ENCODE measurements at places on chromosomes 12 and 14.

DNA sequence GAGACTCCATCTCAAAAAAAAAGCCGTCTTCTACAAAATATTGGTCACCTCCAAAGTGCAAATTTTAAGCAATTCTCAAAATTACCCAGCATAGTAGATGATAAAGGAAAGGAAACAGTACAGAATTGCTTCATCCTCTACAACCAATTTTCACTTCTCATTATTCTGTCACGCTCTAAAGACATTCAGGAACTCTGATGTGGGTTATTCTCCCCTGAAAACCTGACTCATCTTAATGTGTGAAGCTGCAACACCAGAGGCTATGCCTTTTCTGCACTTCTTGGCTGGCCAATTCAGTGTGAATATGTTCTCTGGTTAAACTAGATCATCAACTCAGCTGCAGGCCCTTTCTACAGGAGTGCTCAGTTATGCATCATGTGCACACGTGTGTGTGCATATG, 11.0 kb downstream of the PTGER2 start:
- peak; percentile 58 for DNase-seq

DNA sequence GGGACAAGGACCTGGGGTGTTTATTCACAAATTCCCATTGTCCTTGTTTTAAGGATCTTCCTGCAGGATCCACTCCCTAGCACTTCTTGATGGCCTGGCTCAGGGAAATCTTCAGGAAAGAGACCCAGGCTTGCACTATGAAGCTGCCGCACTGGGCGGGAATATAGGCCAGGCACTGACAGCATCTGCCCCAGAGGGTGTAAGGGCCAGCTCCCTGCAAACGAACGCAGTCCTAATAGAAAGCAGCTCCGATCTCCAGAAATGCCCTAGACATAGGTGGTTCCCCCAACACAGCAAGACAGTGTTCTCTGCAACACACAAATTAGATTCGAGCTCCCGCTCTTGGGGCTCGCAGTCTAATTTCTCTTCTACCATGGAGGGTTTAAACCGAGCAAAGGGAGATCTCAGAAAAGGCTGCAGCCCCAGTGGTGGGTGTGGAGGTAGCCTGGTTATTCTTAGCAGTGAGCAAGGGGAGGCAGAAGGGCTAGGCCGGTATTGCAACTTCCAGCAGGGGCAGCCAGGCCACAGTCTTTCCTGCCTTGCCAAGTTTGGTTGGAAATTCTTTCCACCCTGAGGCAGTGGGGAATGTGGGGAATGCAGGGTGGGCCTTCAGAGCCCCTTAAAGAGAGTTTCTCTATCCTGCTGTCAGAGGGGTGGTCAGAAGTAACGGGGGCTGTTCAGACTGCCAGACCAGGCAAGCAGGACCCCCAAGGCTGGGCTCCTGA, 16.1 kb upstream of the WSCD2 start:
- no peak for DNase-seq

- DNase-seq, result no peak
Observed at GRCh38 chr12:38785381-38785780, 120.0 kb downstream of the CPNE8 start.

DNA sequence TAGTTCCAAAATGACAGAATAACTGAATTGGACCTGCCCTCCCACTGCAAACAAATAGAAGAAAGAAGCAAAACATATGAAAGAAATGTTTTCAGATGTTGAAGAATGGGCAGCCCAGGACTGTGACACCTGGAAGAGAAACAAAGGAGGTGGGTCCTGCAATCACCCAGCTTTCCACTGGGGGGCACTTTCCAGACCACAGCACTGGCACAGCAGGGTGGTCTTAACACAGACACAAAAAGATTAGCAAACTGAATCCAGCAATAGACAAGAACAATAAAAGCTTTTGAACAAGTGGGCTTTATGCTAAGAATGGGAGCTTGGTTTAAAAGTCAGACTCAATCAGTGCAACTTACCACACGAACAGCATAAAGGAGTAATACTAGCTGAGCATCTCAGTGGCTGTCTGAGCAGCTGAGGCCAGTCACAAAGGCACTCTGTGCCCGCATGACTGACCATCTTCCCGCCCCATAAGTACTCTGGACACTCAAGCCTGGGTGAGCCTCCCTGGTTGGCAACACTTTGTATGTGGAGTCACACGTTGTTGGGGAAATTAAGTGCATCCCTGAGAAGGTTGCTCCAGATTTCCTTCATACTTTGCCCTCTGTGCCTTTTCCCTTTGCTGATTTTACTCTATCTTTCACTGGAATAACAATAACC, 27.7 kb downstream of the JKAMP start:
- DNase-seq, result no peak

DNA sequence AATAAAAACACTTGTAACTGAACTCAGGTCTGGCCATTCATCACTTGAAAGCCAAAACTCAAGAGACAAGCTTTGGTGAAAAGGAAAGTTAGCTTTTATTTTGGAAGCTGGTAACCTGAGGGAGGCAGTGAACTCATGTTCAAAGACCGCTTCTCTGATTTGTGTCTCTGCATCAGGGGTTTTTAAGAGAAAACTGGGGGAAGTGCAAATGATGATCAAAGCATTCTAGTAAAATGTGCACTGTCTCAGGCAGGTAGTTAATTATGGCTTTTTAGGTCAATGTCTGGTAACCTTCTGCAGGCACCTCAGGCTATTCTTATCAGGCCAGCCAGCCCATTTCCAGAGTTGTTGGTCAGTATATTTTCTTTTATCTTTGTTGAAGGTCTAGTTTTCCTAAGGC, 162.2 kb downstream of the SYT10 start:
- DNase-seq, result no peak

DNA sequence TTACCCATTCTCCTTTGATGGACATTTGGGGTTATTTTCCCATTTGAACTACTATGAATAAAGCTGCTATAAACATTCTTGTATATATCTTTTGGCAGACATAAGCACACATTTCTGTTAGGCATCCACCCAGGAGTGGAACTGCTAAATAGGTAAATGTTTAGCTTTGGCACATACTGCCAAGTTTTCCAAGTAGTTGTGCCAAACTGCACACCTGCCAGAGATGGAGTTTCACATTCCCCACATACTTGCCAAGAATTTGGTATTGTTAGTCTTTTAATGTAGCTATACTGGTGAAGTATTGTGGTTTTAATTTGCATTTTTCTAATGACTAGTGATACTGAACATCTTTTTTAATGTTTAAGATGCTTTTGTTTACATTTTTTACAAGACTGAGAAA, 201.0 kb downstream of the GXYLT1 start:
- DNase-seq, result no peak

DNA sequence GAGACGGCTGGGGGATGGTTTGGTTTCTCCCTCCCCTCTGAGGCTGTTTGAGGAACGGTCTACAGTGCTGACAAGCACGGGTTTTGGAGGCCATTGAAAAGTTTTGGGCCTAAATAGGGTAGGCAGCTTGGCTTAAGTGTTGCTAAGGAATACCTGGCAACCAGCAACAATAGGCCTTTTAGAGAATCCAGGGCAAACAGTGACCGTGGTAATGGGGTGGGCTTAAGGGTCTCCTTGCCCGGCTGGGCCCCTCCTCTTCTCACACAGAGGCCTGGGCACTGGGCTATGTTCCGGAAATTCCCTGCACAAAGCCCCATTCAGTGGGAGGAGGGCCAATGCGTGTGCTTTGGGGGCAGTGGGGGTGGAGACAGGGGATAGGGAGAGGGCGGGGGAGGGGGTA, 55.4 kb downstream of the ASCL1 start:
- no peak for DNase-seq

DNA sequence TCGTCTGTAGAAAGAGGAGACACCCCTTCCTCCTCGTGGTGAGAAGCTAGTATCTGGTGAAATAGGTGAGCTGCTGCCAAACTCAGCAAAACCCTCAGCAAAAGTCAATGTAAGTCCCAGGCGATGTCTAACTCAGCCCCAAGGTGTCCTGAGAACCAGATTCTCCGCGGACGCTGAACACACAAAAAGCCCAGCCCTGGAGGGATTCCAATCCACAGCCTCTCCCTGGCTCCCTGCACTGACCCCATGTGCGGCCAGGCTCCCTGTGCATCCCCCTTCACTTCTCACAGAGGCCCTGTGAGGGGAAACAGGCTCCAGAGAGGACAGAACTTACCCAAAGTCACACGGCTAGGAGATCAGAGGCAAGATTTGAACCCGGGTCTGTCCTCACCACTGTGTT, 81.5 kb downstream of the NINJ2 start:
- DNase-seq, result no peak

- DNase-seq, result no peak
Observed at GRCh38 chr14:36515896-36516718, 3.9 kb downstream of the NKX2-1 start.
